Inflammatory macrophage treated with lipopolysaccharide for 4 hours (primary cell): ENCODE measurements at places on chromosomes 2 and 18.

DNA sequence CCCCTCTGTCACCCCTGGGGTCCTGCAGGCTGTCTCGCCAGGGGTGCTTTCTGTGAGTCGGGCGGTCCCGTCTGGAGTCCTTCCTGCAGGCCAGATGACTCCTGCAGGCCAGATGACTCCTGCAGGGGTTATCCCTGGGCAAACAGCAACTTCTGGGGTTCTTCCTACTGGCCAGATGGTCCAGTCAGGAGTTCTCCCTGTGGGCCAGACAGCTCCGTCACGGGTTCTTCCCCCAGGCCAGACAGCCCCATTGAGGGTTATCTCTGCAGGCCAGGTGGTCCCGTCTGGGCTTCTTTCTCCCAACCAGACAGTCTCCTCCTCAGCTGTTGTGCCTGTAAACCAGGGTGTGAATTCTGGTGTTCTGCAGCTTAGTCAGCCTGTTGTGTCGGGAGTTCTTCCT is 27.6 kb downstream of the ADNP2 start:
- no peak for DNase-seq

- DNase-seq: no peak
Observed at GRCh38 chr2:77268626-77269025, 253.6 kb downstream of the LRRTM4 start.

- peak; percentile 74 for DNase-seq
Observed at GRCh38 chr2:177147093-177147694, 65.4 kb upstream of the HNRNPA3 start.

GRCh38 chr18:57023275-57023882 is 123.5 kb upstream of the BOD1L2 start:
- no peak for DNase-seq

- no peak for DNase-seq
Observed at GRCh38 chr2:69660637-69661036, 17.1 kb upstream of the AAK1 start.

- no peak for DNase-seq
Observed at GRCh38 chr2:6510532-6510931, 355.2 kb downstream of the CMPK2 start.

- DNase-seq: no peak
Observed at GRCh38 chr18:67151366-67151765, 365.2 kb downstream of the DSEL start.

DNA sequence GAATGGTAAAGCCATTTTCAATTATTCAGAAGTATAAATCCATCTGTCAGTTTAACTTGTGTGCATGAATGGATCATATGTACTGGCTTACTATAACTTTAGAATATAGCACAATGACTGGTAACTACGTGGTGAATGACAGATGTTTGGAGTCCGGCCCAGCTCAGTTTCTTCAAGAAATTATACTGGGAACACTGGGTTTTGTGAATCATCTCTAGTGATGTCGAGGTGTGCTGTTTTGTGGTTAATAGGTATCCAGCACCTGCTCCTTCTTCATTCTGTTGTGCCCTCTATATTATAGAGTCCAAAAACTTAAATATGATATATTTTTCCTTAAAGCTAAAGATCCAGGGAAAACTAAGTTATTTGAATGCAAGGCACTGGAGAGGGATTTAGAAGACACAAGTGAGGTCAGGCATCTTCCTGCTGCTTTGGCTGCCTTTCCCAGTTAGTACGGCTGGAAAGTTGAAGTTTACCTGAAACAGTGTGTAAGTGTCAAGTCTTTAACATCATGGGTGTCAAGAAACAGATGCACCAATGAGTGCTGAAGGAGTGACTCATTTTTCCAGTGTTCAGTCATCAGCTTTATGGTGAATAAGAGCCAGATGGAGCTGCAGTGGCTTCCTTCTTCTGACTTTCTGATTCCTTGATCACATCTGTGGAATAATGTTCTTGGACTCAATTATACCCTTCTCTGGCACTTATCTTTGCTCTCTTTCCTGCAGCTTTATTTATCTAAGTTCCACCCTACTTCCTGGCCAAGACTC is 1079.5 kb upstream of the CELF4 start:
- no peak for DNase-seq

GRCh38 chr2:37414470-37414949 is 70.1 kb downstream of the QPCT start:
- peak; percentile 75 for DNase-seq

- peak; percentile 68 for DNase-seq
Observed at GRCh38 chr2:31980674-31981356, 30.0 kb downstream of the MEMO1 start.

GRCh38 chr18:8341481-8342230 is 267.6 kb upstream of the RAB12 start:
- DNase-seq: no peak

- DNase-seq: no peak
Observed at GRCh38 chr18:23300231-23300805, 152.8 kb upstream of the RIOK3 start.

GRCh38 chr2:30239308-30239985 is 8.1 kb downstream of the LBH start:
- DNase-seq: peak; percentile 71

DNA sequence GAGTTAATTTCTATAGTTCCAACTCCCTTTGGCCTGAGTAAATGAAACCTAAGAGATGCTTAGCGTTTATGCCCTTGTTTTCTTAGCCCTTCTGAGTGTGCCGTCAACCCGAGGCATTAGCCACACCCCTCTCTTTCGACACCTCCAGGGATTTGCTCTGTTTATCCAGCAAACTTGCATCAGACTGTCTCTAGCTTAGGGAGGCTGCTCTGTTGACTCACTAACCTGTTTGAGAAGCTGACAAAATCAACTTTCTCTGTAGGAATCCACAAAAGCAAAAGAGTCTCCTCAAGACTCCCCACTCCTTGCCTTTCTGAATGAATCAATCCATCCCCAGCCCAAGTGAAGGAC is 317.6 kb downstream of the TNS1 start:
- DNase-seq: peak; percentile 80

GRCh38 chr18:58221060-58221725 is 177.2 kb downstream of the NEDD4L start:
- no peak for DNase-seq

DNA sequence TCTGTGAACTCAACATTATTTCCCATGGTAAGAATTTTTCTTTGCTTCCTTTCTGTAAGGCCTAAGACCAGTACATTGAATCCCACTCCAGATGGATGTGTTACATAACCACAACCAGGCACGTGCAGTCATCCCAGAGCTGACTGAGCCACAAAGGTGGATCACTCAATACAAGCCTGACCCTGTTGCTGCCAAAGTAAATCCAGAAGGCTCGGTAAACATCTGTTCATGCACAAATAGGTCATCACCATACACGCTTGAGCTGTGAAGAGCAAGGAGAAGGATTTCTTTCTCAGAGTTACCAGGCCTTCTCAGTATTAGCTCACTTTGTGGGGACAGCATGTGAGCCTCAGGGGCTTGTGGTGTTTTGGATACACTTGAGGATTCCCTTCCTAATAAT is 791.4 kb upstream of the FANCL start:
- no peak for DNase-seq

- DNase-seq: no peak
Observed at GRCh38 chr2:120983344-120983743, 247.7 kb downstream of the GLI2 start.

- peak; percentile 69 for DNase-seq
Observed at GRCh38 chr2:152613235-152613634, 104.0 kb downstream of the PRPF40A start.

DNA sequence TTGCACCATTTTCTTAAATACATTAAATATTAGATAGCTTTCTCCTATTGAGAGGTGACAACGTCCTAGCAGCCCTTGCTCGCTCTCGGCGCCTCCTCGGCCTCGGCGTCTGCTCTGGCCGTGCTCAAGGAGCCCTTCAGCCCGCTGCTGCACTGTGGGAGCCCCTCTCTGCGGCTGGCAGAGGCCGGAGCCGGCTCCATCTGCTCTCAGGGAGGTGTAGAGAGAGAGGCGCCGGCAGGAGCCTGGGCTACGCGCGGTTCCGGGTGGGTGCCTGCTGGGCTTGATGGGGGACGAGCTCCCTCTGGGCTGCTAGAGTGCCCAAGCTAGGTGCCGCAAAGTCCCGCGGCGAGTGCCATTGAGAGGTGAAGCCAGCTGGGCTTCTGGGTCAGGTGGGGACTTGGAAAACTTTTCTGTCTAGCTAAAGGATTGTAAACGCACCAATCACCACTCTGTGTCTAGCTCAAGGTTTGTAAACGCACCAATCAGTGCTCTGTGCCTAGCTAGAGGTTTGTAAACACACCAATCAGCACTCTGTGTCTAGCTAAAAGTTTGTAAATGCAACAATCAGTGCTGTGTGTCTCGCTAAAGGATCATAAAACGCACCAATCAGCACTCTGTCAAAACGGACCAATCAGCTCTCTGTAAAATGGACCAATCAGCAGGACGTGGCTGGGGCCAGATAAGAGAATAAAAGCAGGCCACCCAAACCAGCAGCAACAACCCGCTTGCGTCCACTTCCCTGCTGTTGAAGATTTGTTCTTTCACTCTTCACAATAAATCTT is 3.1 kb downstream of the RPRD1A start:
- DNase-seq: no peak

DNA sequence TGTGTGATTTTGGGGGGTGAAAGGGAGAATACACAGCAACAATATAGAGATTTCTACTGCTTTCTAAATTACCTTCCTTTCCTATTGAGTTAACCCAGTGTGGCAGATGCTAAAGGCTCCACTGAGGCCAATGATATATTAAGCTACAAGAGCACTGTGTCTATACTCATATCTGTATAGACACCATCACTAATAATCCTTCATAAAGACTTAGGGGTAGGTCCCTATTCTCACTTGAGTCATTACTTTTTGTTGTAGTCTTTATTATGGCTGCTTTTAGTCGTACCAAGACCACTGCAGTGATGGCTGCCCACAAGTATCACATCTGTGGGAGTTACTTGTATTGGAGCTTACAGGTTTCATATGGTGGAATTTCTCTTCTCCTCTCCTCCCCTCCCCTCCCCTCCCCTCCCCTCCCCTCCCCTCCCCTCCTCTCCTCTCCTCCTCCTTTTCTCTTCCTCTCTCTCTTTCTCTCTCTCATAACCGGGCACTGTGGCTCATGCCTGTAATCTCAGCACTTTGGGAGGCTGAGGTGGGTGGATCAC is 637.6 kb downstream of the ADCYAP1 start:
- no peak for DNase-seq

DNA sequence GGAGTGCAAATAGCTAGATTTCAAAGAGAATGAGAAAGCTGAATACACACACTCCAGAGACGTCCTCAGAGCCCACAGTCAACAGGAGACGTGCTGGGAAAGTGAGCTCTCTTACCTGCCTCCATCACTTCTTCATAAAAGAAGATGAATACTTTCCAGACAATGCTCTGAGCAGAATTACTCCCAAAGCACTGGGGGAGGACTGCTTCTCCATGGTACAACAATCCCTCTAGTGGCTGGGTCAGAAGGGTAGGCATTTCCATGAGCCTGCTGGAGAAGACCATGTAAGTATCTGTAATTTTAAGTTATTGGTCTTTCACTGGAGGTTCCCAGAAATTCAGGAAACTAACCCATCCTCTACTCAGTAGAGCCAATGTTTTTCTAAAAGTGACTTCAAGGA is 190.3 kb downstream of the RBM43 start:
- no peak for DNase-seq

- peak; percentile 66 for DNase-seq
Observed at GRCh38 chr2:172698041-172698863, 37.4 kb upstream of the RAPGEF4 start.

GRCh38 chr2:14720319-14720718 is 87.8 kb downstream of the LRATD1 start:
- no peak for DNase-seq

DNA sequence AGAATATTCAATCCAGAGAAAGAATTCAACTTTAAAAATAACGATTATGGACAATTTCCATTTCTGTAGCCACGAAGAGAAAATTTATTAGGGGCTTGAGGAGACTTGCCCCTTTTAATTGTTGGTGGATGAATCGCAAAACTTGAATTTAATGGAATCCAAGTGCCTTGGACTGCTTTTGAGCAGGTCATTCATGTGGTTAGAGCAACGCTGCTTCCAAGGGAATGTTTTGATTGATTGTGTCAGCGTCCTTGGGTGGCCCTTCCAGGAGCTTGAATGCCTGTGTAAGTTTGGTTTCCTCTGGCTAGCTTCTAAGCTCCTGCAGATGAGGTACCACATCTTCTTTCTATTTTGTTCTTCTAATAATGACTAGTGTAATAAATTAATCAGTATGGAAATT is 213.4 kb downstream of the LTBP1 start:
- DNase-seq: no peak

DNA sequence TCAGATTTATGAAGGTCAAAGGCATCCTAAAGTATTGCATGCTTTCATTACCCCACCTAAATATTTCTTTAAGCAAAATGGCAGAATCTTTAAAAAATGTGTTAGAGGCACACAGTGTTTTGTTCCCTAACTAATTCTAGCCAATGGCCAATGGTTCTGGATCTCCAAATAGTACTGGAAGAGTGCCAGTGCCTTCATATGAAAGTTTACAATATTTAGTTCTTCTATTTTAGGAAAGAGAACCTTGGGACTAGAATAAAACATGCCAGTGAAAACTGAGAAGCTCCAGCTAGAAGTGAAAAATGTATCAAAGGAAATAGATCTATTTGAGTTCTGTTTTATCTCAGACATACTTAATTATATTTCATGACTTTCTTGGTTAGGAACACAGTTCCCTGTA is 37.1 kb downstream of the TACR1 start:
- DNase-seq: no peak

GRCh38 chr18:10705786-10706185 is 180.0 kb downstream of the NAPG start:
- DNase-seq: no peak

- no peak for DNase-seq
Observed at GRCh38 chr2:84290537-84290936, 168.5 kb downstream of the SUCLG1 start.

GRCh38 chr2:18918280-18918679 is 328.9 kb upstream of the NT5C1B start:
- no peak for DNase-seq

DNA sequence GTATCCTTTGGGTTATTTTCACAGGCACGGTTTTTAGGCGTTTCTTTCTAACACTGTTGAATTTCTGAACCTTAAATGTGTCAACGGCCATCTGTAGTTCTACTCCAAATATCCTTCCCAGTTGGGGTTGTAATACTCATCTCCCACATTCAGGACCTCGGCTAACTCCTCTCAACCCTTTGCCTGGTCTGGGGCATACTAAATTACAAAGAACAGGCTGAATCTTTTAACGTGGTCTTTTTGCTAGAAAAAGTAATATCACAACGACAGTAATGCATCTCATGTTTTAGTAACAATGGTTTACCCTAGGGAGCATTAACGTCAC is 2.1 kb downstream of the RPRM start:
- no peak for DNase-seq

GRCh38 chr2:84487298-84487996 is 28.4 kb upstream of the SUCLG1 start:
- no peak for DNase-seq

DNA sequence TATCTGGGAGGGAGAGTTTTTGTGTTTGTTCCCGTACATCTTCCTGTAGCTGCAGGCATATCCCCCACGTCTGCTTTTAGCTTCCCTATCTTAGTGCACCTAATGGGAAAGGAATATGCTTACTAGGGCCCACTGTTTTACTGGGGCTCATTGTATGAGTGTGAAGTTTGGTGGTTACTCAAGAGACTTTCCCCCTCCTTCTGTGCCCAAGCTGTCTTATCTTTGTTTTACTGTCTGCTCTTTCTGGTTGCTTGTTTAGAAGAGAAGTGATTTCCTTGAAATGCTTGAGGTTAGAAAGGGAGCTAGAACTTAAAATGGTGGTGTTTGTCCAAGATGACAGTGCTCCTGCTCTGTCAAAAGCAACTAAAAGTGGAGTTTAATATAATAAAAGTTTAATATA is 7.3 kb downstream of the PTH2R start:
- DNase-seq: no peak
